ENCODE measurements at places on chromosomes 11 and 22.

DNA sequence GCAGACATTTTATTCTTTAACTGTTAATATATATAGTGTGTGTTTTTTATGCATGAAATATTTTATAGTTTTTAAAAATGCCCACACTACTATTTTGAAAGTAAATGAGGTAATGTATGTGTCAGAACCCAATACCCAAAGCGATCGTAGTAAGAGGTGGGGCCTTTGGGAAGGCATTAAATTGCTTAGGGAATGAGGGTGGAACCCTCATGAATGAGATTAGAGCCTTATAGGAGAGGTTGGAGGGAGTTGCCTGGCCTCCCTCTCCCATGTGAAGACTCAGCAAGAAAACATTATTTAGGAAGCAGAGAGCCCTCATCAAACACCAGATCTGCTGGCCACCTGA is 11.1 kb downstream of the KLHL35 start:
- DNase-seq = no peak

- no peak for DNase-seq
Observed at GRCh38 chr11:130727157-130728119, 188.8 kb downstream of the SNX19 start.

DNA sequence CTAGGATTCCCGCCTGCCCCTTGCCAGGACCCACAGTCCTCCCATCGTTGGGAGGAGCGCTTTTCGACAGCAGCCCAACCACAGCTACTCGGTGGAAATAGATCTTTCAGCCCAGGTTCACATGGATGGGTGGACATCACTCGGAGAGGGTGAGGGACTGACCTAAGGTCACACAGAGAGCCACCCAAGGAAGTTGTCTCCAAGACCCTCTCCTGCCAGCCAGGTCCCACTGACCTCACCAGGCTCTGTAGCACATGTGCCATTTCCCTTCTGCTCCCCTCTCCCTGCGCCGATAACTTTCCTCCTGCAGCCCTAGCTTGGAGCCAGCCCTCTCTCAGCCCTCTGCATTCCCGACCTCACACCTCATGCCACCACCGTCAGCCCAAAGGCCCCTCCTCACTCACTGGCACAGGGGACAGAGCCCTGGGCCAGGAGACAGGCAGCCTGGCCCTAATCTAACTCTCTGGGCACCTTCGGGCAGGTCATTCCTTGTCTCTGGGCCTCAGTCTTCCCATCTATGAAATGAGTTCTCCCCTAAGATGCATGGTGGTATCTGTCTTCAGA is 4.7 kb downstream of the KCNJ4 start:
- DNase-seq = no peak

- no peak for DNase-seq
Observed at GRCh38 chr11:1564535-1565172, 7.4 kb downstream of the DUSP8 start.

GRCh38 chr11:84480131-84480530 is 1147.0 kb downstream of the DLG2 start:
- DNase-seq = no peak

DNA sequence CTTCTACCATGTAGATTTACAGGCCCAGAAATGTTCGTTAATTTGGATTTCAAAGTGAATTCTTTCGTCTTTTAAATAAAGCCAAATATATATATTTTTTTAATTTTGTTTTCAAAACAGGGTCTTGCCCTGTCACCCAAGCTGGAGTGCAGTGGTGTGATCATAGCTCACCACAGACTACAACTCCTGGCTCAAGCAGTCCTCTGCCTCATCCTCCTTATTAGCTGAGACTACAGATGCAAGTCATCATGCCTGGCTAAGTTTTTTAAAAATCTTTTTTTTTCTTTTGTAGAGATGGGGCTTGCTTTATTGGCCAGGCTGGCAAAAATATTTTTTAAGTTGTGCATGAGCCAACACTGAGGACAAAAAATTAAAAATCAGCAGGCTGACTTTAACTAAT is 5.0 kb upstream of the LMO2 start:
- DNase-seq = no peak

GRCh38 chr11:132648851-132649250 is 883.5 kb downstream of the OPCML start:
- no peak for DNase-seq

DNA sequence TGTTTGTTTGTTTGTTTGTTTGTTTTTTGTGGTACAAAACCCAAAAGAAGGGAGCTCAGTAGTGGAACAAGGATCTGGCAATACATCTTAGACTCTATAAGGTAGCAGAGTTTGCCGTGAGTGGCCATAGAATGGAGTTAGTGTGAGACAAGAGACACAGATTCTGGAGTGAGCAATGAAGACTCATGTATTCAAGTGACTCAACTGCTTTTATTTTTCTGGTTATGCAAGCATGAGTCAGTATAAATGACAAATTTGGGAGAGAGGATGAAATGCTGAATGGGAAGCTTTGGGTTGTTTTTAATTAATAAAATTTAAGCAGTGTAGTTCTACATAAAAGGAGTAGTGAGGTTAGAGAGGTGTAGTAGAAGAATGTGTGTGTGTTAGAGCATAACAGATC is 143.6 kb upstream of the ANO5 start:
- DNase-seq = no peak

GRCh38 chr11:78497293-78497692 is 77.4 kb downstream of the NARS2 start:
- DNase-seq = no peak

GRCh38 chr22:21009638-21010425 is 5.1 kb upstream of the P2RX6 start:
- DNase-seq = no peak

DNA sequence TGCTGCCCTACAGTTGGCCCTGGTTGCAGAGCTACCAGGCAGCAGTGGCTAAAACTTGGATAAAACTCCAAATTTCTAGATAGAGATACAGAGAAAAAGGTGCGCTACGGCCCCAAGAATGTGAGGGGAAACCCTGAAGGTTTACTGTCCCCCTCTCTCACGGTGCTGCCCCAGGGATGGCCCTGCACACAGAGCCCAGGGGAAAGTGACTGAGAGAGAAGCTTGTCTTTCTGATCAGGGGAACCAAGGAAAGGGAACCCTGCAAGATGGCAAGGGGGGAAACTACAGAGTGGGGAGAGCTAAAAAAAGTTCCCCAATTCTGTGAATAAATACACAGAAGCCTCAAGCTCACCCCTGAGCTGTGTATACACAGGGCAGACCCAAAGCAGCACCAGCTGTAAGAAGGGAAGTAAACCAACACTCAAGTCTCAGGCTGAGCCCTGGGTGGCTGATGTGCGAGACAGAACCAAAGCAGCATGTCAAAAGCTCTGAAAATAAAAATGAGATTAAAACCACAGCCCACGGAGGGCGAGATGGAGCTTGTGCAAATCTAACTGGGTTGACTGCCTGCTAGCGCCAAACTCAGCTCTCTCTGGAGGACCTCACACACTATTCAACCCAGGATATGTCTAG is 22.1 kb downstream of the GNB1L start:
- DNase-seq = no peak

- DNase-seq = no peak
Observed at GRCh38 chr22:29105468-29105867, 32.6 kb downstream of the KREMEN1 start.

DNA sequence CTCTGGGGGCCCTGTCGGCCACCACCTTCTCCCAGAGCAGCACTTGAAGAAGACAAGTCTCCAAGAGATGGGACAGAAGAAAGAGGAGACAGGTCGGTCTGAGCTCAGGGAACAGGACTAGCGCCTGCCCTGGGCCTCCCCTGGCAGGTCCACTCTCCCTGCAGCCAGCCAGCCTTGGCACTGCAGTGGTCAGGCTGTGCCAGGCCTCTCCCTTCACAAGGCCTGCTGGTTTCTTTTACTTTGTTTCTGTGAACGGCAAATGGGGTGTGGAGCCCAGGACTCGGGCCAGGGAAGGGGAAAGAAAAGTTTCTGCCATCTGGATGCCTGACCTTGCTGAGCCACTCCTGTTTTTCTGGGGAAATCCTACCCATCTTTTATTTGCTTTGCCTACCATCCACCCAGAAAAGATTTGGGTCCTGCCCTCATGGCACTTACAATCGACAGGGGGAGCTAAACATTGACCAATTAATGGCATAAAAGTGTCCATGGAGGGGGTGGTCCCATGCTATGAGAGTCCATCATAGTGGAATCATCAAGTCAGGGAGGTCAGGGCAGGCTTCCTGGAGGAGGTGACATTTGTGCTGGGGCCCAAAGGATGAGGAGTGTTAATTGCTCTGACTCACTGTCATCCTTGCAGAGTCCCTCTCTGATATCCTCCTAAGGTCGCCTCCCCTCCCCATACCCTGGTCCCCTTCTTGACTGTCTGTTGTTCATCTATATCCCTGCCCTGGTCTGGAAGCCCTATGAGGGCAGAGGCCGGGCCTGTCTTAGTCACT is 65.2 kb downstream of the NFAM1 start:
- DNase-seq = no peak

DNA sequence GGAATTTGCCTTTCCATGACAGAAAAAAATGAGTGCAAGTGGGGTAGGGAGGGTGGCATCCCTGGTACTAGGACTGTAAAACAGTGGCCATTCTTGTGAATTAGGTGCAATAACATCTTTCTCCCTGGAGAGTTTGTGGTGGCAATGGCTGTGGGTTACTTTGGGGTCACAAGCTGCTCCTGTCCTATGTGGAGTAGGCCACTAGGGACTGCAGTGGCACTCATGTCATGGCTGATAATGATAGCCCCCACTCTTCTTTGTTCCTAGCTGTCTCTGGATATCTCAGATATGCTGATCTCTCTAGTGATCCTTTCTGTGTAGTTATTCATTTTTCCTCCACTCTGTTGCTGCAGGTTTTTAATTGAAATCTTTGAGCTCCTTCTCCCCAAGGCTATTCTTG is 270.5 kb upstream of the CHORDC1 start:
- no peak for DNase-seq

DNA sequence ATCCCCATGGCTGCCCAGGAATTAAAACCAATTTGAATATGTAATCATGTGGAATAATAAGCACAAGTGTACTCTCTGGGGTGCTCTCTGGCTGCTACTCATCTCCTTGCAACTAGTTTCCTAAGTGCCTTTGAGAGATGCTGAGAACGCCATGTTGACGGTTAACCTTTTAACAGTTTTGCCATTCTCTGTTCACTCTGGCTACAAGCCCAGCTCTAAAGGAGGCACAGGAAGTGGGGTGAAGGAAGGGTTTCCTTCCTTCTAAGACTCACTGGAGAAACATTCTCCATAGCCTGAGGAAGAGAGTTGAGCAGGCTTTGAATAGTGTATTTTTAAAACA is 122.0 kb upstream of the ZC3H12C start:
- DNase-seq = no peak

GRCh38 chr22:22755778-22756100 is 111.3 kb downstream of the GGTLC2 start:
- no peak for DNase-seq

- no peak for DNase-seq
Observed at GRCh38 chr11:122197066-122197987, 81.3 kb upstream of the BLID start.

DNA sequence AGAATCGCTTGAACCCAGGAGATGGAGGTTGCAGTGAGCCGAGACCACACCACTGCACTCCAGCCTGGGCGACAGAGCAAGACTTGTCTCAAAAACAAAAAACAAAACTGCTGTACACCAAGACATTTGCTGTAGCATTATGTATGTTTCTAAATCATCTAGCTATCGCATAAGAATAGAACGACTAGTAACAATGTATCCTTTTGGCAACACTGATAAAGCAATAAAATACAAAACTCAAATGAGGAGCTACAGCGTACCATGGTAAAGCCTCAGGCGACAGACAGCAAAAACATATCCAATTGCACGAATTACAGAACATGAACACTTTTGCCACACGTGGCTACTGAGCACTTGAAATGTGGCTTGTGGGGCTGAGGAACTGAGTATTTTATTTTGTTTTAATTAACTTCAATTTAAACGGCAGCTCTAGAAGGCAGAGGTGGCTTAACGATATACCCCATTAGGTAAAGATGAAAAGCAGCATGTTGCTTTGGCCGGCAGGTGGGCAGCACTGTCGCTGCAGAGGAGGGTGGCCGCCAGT is 2.3 kb downstream of the TUBGCP6 start:
- DNase-seq = no peak

DNA sequence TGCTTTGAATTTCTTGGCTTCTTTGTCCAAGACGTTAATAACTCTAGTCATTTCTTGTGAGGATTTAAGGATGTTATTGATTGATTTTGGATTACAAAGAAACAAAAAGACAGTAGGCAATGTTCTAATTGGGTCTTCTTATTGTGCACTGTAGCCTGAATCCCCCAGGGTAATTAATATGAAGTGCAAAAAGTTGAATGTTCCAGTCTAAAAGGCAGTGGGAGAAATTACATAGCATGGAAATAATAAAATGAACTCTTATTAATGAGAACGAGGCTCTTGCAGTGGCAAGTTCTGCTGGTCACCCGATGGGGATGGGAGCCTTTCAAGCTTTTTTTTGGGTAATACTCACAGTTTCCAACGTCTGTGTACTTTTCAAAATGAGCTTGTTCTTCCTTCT is 45.6 kb downstream of the UBASH3B start:
- DNase-seq = no peak

DNA sequence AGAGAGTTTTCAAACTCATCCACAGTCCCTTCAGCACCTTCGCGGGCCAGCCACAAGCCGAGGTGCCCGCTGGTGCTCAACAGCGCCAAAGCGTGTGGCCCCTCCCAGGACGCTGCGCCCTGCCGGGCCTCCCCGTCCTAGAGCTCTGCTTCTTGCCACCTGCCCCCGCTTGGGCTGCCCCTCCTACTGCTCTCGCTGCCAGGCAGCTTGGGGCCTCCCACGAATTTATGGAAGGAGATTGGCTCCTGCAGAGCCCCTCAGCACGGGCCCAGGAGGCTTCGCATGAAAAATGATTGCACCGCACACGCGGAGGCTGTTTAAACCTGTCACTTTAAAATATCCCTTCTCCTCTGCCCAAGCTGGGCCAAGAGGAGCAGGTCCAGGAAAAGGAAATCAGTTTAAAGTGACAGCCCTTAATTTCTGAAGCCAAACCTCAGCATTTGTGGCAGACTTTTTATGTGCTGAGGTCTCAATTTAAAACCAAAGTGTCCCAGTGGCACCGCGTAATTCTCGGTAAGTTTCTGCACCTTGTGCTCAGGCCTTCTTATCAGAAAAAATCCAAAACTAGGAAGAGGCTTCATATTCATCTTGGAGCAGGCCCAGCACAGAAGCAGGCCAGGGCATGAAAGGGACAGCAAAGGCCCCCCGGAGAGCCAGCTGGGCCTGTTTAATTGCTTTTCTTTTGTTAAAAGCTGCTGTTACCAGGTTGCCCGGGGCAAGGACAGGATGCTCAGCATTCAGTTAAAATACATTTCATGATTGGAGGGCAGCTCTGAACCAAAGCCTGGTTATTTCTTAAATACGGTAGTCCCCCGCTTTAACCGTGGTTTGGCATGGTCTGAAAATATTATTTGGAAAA is 303.6 kb downstream of the OPCML start:
- DNase-seq = no peak

GRCh38 chr11:74784234-74784633 is 35.6 kb downstream of the RNF169 start:
- DNase-seq = no peak
